Activated B cell treated with CpG ODN at 0.5 μM for 24 hours (primary cell): ENCODE measurements at places on chromosomes 7 and 10. TPM values are rescaled to one million over a fixed set of nuclear protein-coding genes. Genes with fewer than 3 reads are reported as not detected.
A peak's percentile ranks its signal among the peaks of the same experiment; 100 is the strongest.

GRCh38 chr7:144720710-144721109, 115.1 kb downstream of the TPK1 start:
- peaks cover 3% of the 10 kb centered on the region for H3K4me1 ChIP-seq
- no peak for DNase-seq
- no peak overlapping the region for H3K27ac ChIP-seq
- H3K27me3 ChIP-seq, result no peaks in the 10 kb centered on the region

DNA sequence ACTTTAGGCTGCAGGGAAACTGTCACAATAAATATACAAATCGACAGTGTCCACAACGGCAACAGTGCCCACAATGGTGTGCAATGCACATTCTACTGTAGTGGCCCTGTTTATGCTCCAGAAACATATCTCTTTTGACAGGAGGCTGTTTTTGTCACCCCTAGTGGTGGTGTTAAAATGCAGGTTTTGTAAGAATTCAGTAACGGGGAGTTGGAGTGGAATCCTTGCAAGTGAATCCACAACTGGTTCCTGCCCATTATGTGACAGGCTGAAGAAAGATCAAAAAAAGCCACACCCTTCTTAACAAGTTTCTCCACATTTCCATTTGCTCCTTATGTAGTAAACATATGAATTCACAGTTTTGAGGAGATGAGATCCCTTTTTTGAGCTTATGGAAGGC, 58.5 kb downstream of the BEND7 start:
- DNase-seq, result no peak
- H3K27me3 ChIP-seq, result no peaks in the 10 kb centered on the region
- no peaks in the 10 kb centered on the region for H3K36me3 ChIP-seq
- H3K27ac ChIP-seq, result no peak overlapping the region

- DNase-seq, result no peak
- no peak overlapping the region for H3K4me3 ChIP-seq
- H3K27me3 ChIP-seq, result no peaks in the 10 kb centered on the region
- H3K4me1 ChIP-seq, result no peaks in the 10 kb centered on the region
- no peaks in the 10 kb centered on the region for H3K36me3 ChIP-seq
These were observed 62.6 kb upstream of the GHITM start for GRCh38 chr10:84076540-84077195.

Gene GIMAP8
- 0.22 TPM in 1 of 2 replicates, not detected in the other for total RNA-seq

DNA sequence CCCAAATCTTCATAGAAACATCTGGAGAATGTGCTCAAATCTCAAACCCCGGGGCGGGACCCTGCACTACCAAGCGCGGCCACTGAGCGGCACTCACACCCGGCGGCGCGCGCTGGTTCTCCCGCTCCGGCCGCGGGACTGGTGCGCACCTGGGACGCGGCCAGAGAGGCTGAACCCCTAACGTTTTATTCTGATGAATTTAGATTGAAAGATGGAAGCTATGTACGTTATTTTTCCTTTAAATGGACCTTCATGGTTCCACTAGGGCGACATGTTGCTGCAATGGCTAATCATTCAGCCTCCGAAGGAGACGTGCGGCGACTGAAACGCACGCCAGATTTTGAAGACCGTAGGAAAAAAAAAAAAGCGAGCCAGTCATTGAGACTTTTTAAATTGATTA, 107.0 kb upstream of the INSIG1 start:
- peaks cover 3% of the 10 kb centered on the region for H3K36me3 ChIP-seq
- no peak overlapping the region for H3K4me3 ChIP-seq
- peaks cover 8% of the 10 kb centered on the region for H3K4me1 ChIP-seq
- H3K27ac ChIP-seq, result no peak overlapping the region
- H3K27me3 ChIP-seq, result peaks cover 7% of the 10 kb centered on the region
- peak; percentile 70 for DNase-seq

DNA sequence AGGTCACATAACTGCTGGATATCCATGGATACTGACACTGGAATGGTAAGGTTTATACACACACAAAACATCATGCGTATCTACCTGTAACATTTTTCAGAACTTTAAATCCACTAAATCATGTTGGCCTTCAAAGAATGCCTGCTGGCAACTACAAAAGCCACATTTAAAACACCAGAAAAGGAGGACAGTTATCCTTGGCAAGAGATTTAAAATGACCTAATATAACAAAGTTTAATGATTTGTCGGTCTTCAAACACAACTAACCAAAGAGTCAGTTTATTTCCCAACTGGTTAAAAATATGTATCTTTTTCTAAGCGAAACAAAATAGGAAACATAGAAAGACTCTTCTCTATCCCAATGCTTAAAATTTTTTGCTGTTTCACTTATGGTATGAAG, 24.0 kb downstream of the WAPL start:
- H3K27me3 ChIP-seq, result no peaks in the 10 kb centered on the region
- no peak overlapping the region for H3K27ac ChIP-seq
- no peak overlapping the region for H3K4me3 ChIP-seq
- H3K36me3 ChIP-seq, result peaks cover 75% of the 10 kb centered on the region
- no peak for DNase-seq

Gene FAM204A
- 70.1 and 71.8 TPM in 2 replicates for total RNA-seq

Gene VIPR2
- total RNA-seq, result not detected in 2 replicates

- no peaks in the 10 kb centered on the region for H3K36me3 ChIP-seq
- no peaks in the 10 kb centered on the region for H3K4me1 ChIP-seq
- no peak for DNase-seq
- H3K4me3 ChIP-seq, result no peak overlapping the region
These were observed 37.8 kb downstream of the FAM13C start for GRCh38 chr10:59324597-59324996.

Gene MLXIPL
- not detected in 2 replicates for total RNA-seq

Gene AKR1D1
- total RNA-seq, result not detected in 2 replicates

Gene DNAJC12
- total RNA-seq, result 0.31 TPM in 1 of 2 replicates, not detected in the other

Gene GNAI1
- 0.29 and 0.35 TPM in 2 replicates for total RNA-seq

DNA sequence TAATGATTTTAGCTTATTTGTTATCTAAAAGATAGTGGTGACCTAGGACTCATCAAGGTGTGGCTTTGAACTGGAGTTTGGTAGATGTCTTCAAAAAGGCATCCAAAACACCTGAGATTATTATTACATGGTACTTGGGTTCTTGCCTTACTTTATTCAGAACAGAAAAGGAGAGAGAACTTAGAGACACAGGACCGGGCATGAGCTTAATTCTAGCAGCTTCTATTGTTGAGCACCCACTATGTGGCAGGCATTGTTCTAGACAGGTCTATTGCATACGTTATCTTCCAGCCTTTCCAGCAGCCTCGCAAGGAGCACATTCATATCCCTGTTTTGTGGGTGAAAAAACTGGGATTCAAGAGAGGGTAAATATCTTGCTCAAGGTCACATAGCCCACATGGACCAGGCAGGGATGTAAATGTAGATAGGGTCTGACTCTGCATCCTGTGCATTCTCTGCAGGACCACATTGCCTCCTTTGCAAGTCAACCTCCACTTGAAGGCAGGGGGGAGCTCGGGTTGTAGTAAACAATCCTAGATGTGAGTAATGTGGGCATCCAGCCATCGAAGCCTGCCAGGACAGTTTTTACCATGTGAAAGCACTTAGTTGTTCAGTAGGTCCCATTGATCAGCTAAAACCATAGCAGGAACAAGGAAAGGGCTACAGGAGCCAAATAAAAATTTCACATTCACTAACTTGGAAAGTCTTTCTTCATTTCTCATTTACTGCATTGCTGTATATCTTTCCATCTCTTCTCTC, 551.4 kb downstream of the LRMDA start:
- no peaks in the 10 kb centered on the region for H3K27me3 ChIP-seq
- no peak overlapping the region for H3K27ac ChIP-seq
- no peak overlapping the region for H3K4me3 ChIP-seq
- H3K36me3 ChIP-seq, result no peaks in the 10 kb centered on the region
- DNase-seq, result no peak

Gene SH2D4B
- total RNA-seq, result 0.07 TPM in 1 of 2 replicates, not detected in the other

- H3K4me3 ChIP-seq, result no peak overlapping the region
- peaks cover 61% of the 10 kb centered on the region for H3K36me3 ChIP-seq
- no peak for DNase-seq
- no peaks in the 10 kb centered on the region for H3K27me3 ChIP-seq
These were observed 79.6 kb downstream of the PTEN start for GRCh38 chr10:87942884-87943527.

Gene IKZF1
- total RNA-seq, result 301 and 325 TPM in 2 replicates

DNA sequence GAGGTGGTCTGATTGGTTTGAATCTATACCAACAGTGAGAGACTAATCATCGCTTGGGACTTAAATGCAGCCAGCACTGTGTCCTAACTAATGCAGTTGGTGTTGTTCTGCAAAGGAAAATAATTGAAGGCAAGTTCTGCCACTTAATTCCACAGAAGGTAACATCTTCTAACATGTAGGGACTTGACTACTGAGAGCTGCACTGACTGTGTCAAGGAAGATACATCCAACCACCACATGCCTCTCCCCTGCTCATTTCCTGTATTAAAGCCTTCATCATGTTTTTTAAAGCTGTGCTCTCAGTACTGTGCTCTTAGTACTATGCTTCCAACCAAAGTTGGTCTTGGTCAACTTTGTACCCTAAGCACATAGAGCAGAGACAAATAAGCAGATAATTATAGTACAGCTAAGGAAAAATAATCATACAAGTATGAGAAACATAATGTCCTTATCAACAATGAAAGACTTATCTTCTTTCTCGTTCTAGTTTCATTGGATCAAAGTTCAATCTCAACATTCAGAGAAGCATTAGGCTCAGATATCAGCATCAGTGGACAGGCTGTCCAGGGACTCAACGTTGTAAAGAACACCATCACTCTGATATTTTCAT, 2.8 kb upstream of the CYP3A4 start:
- H3K36me3 ChIP-seq, result no peaks in the 10 kb centered on the region
- peaks cover 56% of the 10 kb centered on the region for H3K27me3 ChIP-seq

Gene CNNM1
- 0.02 TPM in 1 of 2 replicates, not detected in the other for total RNA-seq

- H3K36me3 ChIP-seq, result no peaks in the 10 kb centered on the region
- peaks cover 16% of the 10 kb centered on the region for H3K4me1 ChIP-seq
- no peaks in the 10 kb centered on the region for H3K27me3 ChIP-seq
- H3K4me3 ChIP-seq, result no peak overlapping the region
- no peak for DNase-seq
- H3K27ac ChIP-seq, result no peak overlapping the region
These were observed 125.7 kb upstream of the TNS3 start for GRCh38 chr7:47707583-47707982.

Gene CHAT
- total RNA-seq, result not detected in 2 replicates

- H3K27ac ChIP-seq, result no peak overlapping the region
- DNase-seq, result no peak
- no peaks in the 10 kb centered on the region for H3K36me3 ChIP-seq
- H3K4me1 ChIP-seq, result no peaks in the 10 kb centered on the region
- no peak overlapping the region for H3K4me3 ChIP-seq
- no peaks in the 10 kb centered on the region for H3K27me3 ChIP-seq
These were observed 470.0 kb downstream of the PTPRN2 start for GRCh38 chr7:158117341-158118222.

DNA sequence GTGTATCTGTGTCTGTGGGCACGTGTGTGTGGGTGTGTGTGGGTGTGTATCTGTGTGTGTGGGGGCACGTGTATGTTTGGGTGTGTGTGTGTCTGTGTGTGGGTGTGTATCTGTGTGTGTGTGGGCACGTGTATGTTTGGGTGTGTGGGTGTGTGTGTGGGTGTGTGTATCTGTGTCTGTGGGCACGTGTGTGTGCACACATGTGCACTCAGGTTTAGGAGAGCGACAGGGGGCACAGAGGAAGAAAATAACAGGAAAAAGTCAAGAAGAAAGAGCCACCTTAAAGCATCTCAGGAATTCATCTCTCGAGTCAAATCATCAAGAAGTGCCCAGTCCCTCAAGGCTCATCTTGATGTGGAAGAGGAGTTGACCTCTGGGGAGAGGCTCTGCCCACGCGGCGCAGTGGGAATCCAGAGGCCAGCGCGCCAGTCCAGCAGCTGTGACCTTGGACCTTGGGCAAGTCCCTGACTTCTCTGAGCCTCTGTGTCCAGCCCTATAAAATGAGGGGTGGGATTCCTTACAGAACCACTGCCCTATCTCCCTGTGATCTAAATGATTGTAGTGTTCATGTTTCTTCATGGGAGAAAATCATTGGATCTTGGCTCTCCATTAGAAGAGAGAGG, 147.8 kb downstream of the RGS10 start:
- H3K4me1 ChIP-seq, result peaks cover 44% of the 10 kb centered on the region
- DNase-seq, result no peak
- H3K36me3 ChIP-seq, result peaks cover 49% of the 10 kb centered on the region

- H3K27ac ChIP-seq, result no peak overlapping the region
- H3K36me3 ChIP-seq, result no peaks in the 10 kb centered on the region
- H3K27me3 ChIP-seq, result peaks cover 36% of the 10 kb centered on the region
- no peak for DNase-seq
These were observed 12.7 kb downstream of the GPRIN2 start for GRCh38 chr10:46543466-46544377.

Gene GRID2IP
- 0.93 and 1.3 TPM in 2 replicates for total RNA-seq

Gene ADRB1
- not detected in 2 replicates for total RNA-seq

GRCh38 chr10:106935978-106936451, 228.5 kb downstream of the SORCS1 start:
- H3K27me3 ChIP-seq, result no peaks in the 10 kb centered on the region
- no peak for DNase-seq
- no peak overlapping the region for H3K4me3 ChIP-seq
- H3K27ac ChIP-seq, result no peak overlapping the region
- no peaks in the 10 kb centered on the region for H3K36me3 ChIP-seq
- peaks cover 24% of the 10 kb centered on the region for H3K4me1 ChIP-seq

Gene FAM171A1
- total RNA-seq, result 0.05 TPM in 1 of 2 replicates, not detected in the other

- no peaks in the 10 kb centered on the region for H3K27me3 ChIP-seq
- H3K4me1 ChIP-seq, result peaks cover 4% of the 10 kb centered on the region
- no peaks in the 10 kb centered on the region for H3K36me3 ChIP-seq
- no peak for DNase-seq
- no peak overlapping the region for H3K4me3 ChIP-seq
- H3K27ac ChIP-seq, result no peak overlapping the region
These were observed 9.6 kb upstream of the AGR3 start for GRCh38 chr7:16891338-16891737.

GRCh38 chr10:110724937-110725336, 80.8 kb downstream of the RBM20 start:
- no peak for DNase-seq
- peaks cover 2% of the 10 kb centered on the region for H3K27me3 ChIP-seq
- no peak overlapping the region for H3K4me3 ChIP-seq

DNA sequence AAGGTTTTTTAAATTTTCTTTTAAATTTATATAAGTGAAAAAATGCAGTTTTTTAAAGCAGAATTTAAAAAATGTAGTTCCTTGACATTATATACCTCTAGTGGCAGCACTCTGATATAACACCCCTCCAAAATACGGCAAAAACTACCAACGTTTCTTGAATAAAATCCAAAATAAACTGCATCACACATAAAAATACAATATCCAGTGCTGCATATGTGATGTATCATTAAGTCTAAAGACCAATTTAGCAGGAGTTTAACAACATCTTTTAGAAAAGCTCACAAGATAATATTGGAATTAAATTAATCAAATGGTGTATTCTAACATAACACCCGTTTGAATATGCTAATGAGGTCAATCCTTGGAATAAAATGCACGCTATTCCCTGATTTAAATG, 1.4 kb downstream of the TCERG1L start:
- H3K36me3 ChIP-seq, result no peaks in the 10 kb centered on the region
- no peak overlapping the region for H3K4me3 ChIP-seq
- DNase-seq, result no peak
- no peak overlapping the region for H3K27ac ChIP-seq
- peaks cover 8% of the 10 kb centered on the region for H3K4me1 ChIP-seq

GRCh38 chr7:127446842-127447241, 54.3 kb upstream of the ZNF800 start:
- H3K4me1 ChIP-seq, result peaks cover 2% of the 10 kb centered on the region
- H3K27ac ChIP-seq, result no peak overlapping the region
- H3K27me3 ChIP-seq, result peaks cover 31% of the 10 kb centered on the region
- H3K36me3 ChIP-seq, result no peaks in the 10 kb centered on the region
- H3K4me3 ChIP-seq, result no peak overlapping the region

Gene NPC1L1
- not detected in 2 replicates for total RNA-seq

GRCh38 chr7:77783545-77783944, 14.7 kb downstream of the TMEM60 start:
- H3K27me3 ChIP-seq, result no peaks in the 10 kb centered on the region
- DNase-seq, result no peak
- peaks cover 7% of the 10 kb centered on the region for H3K4me1 ChIP-seq
- peak overlapping the region; percentile 18 for H3K27ac ChIP-seq
- H3K4me3 ChIP-seq, result no peak overlapping the region
